NCI-H1105 (cell line): ENCODE measurements at places on chromosomes 1 and 21.

DNA sequence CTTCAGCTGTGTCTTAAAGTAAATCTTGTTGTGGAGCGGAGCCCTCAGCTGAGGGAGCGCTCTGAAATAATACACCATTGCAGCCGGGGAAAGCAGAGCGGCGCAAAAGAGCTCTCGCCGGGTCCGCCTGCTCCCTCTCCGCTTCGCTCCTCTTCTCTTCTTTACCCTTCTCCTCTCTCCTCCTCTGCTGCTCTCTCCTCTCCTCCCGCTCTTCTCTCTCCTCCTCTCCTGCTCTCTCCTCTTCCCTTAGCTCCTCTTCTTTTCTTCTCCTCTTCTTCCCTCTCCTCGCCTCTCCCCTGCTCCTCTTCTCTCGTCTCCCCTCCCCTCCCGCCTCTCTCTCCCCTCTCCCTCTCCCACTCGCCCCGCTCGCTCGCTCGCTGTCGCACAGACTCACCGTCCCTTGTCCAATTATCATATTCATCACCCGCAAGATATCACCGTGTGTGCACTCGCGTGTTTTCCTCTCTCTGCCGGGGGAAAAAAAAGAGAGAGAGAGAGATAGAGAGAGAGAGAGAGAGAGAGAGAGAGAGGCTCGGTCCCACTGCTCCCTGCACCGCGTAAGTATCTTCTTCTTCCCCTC is at the start of gene PROX1:
Gene PROX1 (plus strand): TSS at position 47 of the 580 bp plus-strand sequence. CDS start 8,563 bp downstream, outside the sequence.
- peak; percentile 48 for DNase-seq

DNA sequence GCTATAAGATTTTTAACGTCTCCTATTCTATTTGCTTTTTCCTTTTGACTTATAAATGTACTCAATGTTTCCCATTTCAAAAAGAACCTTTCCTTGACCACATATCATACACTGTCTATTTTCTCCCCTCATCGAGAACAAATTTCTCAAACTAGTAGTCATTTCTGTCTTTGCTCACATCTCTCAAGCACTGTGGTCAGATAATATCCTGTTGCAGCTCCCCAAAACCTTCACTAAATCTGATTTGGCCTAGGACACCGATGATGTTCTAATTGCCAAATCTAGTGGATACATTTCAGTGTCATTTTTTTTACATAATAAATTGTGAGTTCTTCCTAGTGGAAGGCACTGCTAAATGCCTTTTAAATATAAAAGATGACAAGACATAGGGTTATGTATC is 19.4 kb downstream of the CXADR start:
- no peak for DNase-seq

GRCh38 chr21:46080171-46081021 is 17.5 kb upstream of the COL6A2 start:
- DNase-seq: no peak

- DNase-seq: no peak
Measured at GRCh38 chr1:42968654-42969053, 10.0 kb upstream of the SLC2A1 start.

GRCh38 chr1:182253319-182253860 is 138.2 kb downstream of the GLUL start:
- no peak for DNase-seq

GRCh38 chr1:241156231-241156965 is 200.6 kb downstream of the RGS7 start:
- no peak for DNase-seq

DNA sequence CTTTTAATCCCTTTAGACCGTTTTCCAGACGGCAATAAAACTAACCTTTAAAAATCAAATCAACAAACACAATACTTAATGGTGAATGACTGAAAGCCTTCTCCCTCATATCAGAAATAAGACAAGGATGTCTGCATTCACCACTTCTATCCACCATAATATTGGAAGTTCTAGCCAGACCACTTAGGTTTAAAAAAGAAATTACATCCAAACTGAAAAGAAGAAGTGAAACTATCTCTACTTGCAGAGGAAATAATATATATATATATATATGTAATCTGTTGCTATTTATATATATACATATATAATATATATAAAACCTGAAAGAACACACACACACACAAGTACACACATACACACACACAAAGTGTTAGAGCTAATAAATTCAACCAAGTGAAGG is 100.4 kb downstream of the BRINP3 start:
- no peak for DNase-seq

- no peak for DNase-seq
Measured at GRCh38 chr1:154864189-154864975, 5.7 kb downstream of the KCNN3 start.

- DNase-seq: no peak
Measured at GRCh38 chr1:176863613-176864012, 300.9 kb downstream of the ASTN1 start.

GRCh38 chr1:2163205-2163604 is 31.4 kb downstream of the FAAP20 start:
- DNase-seq: no peak

DNA sequence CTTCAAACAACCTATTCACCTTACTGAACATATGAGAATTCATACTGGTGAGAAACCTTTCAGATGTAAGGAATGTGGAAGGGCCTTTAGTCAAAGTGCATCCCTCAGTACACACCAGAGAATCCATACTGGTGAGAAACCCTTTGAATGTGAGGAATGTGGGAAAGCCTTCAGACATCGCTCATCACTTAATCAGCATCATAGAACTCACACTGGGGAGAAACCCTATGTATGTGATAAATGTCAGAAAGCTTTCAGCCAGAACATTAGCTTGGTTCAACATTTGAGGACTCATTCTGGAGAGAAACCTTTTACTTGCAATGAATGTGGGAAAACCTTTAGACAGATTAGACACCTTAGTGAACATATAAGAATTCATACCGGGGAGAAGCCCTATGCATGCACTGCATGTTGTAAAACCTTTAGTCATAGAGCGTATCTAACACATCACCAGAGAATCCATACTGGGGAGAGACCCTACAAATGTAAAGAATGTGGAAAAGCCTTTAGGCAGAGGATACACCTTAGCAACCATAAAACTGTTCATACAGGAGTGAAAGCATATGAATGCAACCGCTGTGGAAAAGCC is 13.2 kb upstream of the EXO5 start:
- DNase-seq: no peak

GRCh38 chr1:57272150-57272549 is 151.7 kb downstream of the DAB1 start:
- no peak for DNase-seq

- DNase-seq: no peak
Measured at GRCh38 chr1:230068952-230069684, 2.1 kb downstream of the GALNT2 start.
